ENCODE measurements at places on chromosomes 6 and 20.

DNA sequence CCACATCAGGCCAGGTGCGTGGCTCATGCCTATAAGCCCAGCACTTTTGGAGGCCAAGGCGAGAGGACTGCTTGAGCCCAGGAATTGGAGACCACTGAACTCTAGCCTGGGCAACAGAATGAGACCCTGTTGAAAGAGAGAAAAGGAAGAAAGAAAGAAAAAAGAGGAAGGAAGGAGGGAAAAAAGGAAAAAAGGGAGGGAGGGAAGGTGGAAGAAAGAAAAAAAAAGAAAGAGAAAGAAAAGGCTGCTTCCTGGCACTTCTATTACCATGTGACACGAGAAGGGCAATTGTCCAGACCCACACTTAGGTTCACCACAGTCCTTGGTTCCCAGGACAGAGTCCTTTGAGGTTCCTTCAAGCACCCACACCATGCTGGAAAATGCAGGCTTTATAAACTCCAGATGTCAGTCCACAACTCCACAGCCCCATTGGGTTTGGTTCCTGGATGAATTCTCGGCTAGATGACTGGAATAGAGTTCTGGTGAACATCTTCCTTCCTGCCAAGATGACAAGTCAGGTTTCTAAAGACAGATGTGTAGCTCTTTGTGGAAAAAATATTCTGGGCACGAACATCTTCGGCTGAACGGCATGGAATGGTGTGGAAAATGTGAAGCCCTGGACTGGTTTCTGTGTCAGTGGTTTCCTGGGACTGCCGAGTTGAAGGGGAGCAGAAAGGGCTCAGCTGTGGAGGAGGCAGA is 32.5 kb downstream of the NT5E start:
- peak; percentile 41 for DNase-seq

- DNase-seq, result no peak
Measured at GRCh38 chr6:44047179-44047546, 80.1 kb downstream of the MRPL14 start.

DNA sequence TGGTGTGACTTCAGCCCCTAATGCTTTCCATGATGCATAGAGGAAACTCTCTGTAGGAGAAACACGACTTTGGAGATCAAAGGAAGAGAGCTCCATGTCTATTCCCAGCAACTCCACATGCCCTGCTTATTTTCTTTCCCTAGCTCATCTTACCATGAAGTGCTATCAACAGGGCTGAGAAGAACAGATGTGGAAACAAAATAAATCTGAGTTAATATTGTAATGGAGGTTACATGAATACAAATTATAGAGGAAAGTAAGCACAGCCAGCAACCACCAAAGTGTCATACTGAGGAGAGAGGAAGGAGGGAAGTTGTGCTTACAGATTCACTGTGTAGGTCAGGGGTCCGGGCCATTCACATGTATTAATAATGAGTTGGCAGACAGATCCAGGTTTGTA is 157.5 kb downstream of the RFPL4B start:
- no peak for DNase-seq

DNA sequence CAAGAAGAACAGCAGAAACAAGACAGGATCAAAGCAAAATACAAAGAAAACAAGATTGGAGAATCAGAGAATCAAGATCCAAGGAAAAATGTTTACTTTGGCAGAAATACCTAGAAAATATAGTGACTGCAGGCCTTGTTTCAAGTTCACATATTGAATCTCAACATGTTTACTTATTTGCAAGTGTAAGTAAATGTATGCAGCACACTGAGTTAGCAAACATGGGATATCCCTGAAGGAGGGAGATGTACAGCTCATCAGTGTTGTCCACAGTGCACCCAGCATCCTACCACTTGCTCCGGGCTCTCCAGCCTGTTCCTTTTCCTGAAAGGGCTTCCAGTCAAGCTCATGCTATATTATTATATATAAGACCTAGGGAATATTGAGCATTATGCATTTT is 319.5 kb downstream of the PRL start:
- no peak for DNase-seq

- DNase-seq, result no peak
Measured at GRCh38 chr20:59579404-59580145, 24.8 kb upstream of the PHACTR3 start.

DNA sequence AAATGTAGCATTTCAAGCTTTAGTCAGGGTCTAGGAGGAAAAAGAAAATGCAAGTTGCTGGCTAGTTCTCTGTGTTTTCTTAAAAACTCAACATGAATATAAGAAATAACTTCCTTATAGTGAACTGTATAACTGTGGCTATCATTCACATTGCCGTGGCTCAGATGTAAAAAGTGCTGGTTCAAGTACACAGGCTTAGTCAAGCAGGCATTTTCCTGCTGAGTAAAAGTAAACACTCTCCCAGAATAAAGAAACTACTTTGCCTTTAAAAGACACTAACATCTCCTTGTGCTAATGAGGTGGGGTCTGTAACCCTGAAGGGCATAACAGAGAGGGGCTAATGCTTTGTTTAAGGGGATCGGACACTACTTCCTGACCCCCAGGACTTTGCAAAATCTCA is 3.3 kb downstream of the ATP5F1E start:
- no peak for DNase-seq

GRCh38 chr6:29986179-29986781 is 43.9 kb downstream of the HLA-A start:
- DNase-seq, result no peak

- DNase-seq, result peak; percentile 10
Measured at GRCh38 chr20:16368645-16369292, 204.5 kb downstream of the KIF16B start.

- no peak for DNase-seq
Measured at GRCh38 chr20:3813848-3814581, 6.3 kb upstream of the AP5S1 start.

DNA sequence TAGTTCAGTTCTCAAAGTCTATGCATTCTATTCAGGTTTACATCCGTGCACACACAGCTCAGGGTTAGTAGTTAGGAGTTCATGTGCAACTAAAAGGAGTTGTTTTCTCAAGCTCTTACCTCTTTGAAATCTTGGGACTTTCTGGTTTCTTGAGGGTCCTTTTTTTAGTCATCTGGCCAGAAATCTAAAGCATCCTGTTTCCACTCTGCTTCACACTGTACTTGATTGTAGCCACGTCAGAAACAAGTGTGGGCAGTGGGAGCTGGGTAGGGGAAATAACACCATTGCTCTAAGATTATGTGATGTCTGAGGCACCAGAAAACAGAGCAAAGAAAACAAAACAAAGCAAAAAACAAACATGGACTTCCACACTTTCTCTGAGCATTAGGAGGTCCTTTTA is 58.3 kb downstream of the HDGFL1 start:
- DNase-seq, result no peak

GRCh38 chr6:156659822-156660198 is 117.4 kb upstream of the ARID1B start:
- no peak for DNase-seq

GRCh38 chr6:113649276-113649675 is 207.9 kb upstream of the MARCKS start:
- no peak for DNase-seq
